ENCODE measurements at places on chromosomes 7 and 10.

DNA sequence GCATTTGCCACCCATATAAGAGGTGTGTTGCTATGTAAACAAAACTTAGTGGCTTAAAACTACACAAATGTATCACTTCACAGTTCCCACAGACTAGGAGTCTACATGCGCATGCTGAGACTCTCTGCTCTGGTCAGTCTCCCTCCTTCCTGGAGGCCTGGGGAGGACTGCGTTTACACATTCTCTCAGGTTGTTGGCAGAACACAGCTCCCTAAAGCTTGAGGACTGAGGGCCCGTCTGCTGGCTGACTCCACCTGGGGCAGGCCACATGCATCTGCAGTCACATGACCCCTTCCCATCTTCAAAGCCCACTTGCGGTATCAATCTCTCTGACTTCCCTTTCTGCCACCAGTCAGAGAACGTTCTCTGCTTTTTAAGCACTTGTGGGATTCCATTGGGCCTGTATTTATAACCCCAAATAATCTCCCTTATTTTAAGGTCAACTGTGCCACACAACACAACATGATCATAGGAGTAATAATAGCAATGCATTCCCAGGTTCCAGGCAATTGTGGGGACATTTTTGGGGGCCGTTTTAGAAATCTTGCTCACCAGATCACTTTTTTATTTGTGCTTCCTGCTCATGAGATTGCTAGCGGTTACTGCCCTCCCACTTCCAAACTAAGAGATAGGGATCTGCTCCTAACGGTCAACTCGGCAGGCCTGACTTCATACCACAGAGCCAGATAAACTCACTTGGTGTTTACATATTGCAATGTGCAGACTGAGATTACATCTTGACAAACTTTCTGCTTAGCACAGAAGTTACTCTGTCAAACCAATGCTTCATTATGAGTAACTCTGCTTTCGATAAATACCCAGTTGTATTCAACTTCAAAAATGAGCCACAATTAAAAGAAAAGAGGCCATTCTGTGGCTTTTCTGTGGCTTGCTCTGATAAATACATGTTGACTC lies 96.3 kb downstream of the ALOX5 start:
- no peak for DNase-seq

GRCh38 chr10:34491678-34492077 lies 323.4 kb downstream of the PARD3 start:
- DNase-seq = no peak

DNA sequence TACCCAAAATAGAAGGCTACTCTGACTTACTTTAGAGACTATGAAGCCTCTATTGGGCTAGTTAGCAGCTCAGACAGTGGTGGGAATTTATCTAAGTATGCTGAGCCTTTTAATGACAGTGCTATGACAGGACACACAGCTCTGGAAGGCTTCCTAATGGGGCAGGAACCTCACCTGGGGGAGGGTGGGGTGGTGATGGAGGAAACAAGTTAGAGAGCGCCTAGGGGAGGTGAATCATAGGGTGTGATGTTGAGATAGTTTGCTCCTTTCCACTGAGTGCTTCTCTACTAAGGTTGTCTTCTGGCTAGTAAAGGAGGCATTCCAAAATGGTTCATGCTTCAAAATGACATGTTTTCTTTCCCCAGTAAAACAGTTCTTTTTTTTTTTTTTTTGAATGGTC lies 42.1 kb downstream of the PPP1R9A start:
- DNase-seq = no peak

GRCh38 chr7:95469187-95469586 lies 16.6 kb upstream of the ASB4 start:
- no peak for DNase-seq

DNA sequence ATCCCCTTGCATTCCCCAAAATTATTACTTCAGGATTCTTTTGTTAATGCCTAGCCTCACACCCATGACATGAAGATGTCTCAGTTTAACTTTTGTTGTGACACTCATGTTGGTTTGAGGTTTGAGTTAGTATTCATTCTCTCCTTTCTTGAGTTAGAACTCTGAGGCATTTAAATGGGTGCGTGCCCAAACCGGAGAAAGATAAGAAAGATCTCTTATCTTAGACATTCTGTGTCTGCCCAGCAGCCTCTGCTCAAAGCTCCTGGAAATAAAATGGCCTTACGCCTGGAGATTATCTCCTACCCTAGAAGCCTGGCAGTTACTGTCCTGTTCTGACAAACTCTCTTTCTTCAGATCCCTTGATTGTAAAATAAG lies 26.3 kb downstream of the WBP1L start:
- no peak for DNase-seq

GRCh38 chr7:147033641-147034040 lies 917.0 kb downstream of the CNTNAP2 start:
- no peak for DNase-seq

DNA sequence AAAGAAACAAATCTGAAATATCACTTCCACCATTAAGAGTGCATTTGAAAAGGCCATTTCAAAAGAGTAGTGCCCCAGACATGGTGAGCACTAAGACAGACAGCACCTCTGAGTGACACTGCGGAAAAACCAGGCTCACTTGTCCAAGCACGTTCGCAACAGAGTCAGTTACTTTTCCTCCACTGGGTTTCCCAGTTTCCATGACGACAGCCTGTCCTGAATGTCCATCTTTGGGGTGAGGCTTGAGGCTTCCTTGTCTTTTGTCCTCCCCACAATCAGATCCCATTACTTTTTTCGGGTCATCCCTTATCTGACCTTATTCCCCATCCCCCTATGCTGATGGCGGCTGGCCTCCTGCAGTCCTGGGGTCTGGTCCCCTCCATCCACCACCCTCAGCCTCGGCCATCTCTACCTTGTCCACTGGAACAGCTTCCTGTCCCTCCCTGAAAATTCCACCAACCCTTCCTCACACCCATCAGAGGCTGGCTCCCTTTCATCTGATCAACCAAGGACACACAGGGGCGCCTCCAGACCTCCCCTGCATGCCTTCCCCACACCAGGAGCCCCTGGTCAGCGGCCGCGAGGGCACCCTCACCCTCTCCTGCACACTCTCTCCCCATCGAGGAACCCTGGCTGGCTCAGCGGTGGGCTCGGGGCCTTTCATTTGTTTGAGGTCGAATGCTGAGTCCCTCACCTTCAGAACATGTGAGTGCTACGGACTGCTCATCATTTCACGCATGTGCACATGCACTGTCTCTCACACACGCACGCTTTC lies 363.6 kb downstream of the DNAJB6 start:
- DNase-seq = no peak

- no peak for DNase-seq
Observed at GRCh38 chr10:130301021-130301892, 165.1 kb downstream of the GLRX3 start.

GRCh38 chr10:102931643-102932042 lies 13.5 kb downstream of the CNNM2 start:
- DNase-seq = no peak

DNA sequence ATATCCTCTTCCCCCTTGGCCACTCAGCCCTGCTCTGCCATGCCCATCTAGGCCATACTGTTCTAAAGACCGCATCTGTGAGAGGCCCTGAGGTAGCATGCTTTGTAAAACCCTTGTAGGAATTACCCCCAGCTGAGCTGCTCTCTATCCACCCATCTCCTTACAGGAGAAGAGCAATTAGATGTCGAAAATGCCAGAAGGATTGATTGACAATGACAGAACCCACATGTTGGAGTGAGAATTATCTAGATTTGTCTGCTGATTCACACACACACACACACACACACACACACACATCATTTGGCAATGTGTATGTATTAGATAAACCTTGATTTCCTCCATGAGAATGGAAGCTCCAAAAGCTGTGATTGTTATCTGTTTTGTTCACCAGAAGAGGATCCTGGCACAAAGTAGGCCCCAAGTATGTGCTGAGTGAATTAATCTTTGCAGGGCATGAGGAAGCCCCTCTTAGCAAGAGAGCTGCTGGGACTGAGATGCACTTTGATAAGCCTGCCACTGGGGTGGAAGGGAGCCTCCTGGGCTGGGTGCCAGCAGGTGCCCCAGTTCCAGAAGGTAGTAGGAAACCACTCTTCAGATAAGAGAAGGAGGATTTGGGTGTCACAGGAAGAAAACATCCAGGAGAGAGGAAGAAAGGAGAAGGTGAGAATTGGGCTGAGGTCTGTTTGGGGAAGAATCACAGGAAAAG lies 187.5 kb upstream of the ADO start:
- DNase-seq = no peak

GRCh38 chr10:79295563-79295962 lies 51.7 kb upstream of the PPIF start:
- no peak for DNase-seq
